ENCODE measurements at places on chromosomes 1 and 21.

DNA sequence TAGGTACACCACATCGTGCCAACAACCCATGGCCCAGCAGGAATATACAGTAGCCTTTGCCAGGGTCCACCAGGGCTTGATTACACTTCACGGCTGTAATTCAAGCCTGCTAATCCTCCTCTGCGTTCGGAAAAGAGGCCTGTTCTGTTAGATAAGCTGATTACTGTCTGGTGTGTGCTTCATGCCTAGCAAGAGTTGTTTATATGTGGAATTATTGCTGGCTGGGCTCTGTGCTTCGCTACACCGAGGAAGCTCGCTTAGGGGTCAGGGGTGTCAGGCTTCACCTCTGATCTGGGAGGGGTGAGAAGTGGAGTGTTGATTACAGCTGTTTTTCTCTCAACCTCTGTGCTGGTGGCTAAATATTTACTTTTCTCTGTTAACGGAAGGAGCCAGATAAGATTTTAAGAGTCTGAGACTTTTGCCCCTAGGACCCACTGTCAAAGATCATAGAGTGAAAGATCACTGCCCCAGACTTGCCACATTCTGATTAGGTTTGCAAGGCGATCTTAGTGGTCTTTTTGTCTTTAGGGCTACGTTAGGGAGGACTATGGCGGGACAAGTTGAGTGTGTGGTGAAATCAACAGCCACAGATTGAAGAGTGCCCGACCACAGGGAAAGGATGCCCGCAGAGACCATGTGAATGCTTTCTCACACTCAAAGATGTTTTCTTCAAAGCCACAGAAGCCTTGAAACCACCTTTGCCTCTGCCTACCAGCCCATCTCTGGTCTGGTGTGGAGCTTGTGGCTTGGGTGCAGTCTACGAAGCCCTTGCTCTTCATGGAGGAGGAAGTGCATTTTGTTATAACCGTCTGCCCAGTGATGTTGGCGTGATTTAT lies 216.1 kb downstream of the PBX1 start:
- DNase-seq: no peak

GRCh38 chr1:51686450-51686849 lies 69.6 kb downstream of the OSBPL9 start:
- DNase-seq: peak; percentile 12

GRCh38 chr1:4724695-4725250 lies 70.4 kb downstream of the AJAP1 start:
- DNase-seq: no peak

GRCh38 chr1:4797016-4797410 lies 142.6 kb downstream of the AJAP1 start:
- peak; percentile 49 for DNase-seq

DNA sequence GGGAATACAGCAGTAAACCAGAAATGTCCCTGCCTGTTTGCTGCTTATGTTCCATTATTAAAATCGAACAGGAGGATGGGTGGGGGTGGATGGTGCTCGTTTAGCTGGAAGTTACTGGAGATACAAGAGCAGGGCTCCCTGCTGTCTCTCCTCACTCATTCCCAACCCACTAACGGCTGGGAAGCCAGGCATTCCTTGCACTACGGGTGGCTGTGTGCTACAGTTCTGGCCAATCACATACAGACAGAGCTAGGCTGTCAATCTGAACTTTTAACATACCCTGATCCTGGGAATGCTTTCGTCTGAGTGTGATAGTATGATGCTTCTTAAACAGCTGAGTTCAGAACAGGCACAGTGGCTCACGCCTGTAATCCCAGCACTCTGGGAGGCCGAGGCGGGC lies 7.0 kb downstream of the SIPA1L2 start:
- DNase-seq: no peak

Data from Karpas-422 (cell line).